ENCODE measurements at places on chromosomes 7 and 10.

GRCh38 chr10:106959521-106959920, 205.0 kb downstream of the SORCS1 start:
- DNase-seq = no peak

- no peak for DNase-seq
Measured at GRCh38 chr10:89337484-89337883, 9.7 kb downstream of the IFIT3 start.

GRCh38 chr10:106410331-106410730, 754.2 kb downstream of the SORCS1 start:
- DNase-seq = no peak

DNA sequence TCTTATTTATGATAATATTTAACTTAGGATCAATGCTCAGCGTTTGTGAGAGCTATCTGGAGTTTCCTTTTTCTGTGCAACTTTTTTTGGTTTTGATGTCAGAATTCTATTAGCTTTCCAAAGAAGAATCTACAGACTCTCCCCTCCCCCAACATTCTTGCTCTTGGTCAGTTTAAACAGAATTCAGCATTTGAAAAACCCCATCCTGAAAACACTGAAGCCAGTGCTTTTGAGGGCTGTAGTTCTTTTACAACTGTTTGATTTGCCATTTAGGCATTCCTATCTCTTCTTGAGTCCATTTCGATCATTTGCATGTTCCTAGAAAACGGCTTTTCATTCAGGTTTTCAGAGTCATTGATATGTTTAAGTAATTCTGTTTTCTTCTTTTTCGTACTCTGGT, 15.6 kb upstream of the CXCL12 start:
- DNase-seq = no peak

DNA sequence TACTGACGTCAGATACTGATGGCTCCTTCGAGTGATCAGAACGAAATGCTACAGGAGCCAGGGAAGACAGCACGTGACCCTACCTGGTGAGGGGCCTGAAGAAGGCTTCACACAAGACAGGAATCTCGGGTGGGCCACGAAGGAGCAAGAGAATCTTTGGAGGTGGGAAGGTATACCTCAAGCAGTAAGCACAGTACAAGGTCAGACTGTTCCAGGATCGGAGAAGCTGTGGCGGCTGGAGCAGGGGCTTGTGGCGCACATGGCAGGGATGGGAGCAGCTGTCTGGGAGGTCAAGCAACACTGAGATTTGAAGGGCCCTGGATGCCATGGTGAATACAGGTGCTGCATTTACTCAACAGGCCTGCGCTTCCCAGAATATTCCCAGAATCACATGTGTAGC, 45.4 kb downstream of the C10orf143 start:
- DNase-seq = no peak

DNA sequence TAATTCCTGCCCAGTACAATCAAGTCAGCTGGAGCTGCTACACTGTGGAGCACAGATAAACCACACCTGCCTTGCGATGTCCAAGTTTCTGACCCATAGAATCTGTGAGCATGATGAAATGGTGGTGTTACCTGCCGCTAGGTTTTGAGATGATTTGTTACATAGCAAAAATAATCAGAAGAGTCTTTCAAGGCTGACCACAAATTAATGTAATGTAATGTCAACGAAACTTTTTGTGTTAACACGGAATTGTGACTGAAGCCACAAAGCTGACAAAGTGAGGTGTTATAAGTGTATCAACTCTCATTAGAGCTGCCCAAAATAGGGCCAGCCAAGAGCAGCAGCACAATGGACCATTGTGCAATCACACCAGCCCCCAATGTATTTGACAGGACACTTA, 75.7 kb downstream of the AHR start:
- no peak for DNase-seq

GRCh38 chr7:126657137-126657536, 595.6 kb downstream of the GRM8 start:
- no peak for DNase-seq

DNA sequence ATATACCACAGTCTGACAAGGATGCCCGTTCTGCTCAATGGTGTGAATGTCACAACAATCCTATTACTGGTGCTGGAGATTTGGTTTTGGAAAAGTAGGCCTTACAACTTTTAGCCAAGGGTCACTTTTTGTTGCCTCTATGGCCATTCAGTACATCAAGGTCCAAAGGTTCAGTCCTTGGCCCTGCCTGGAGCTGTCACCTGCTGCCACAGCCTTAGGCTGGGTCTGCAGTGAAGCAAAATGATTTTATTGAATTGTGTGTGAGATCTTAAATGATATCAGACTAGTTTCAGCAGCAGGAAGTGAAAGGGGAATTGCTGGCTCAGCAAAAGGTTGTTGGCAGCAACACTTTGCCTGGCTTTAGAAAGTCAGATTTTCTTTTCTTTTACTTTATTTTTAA, 427.6 kb downstream of the THSD7A start:
- no peak for DNase-seq

- DNase-seq = no peak
Measured at GRCh38 chr10:62023329-62023728, 121.8 kb downstream of the ARID5B start.

DNA sequence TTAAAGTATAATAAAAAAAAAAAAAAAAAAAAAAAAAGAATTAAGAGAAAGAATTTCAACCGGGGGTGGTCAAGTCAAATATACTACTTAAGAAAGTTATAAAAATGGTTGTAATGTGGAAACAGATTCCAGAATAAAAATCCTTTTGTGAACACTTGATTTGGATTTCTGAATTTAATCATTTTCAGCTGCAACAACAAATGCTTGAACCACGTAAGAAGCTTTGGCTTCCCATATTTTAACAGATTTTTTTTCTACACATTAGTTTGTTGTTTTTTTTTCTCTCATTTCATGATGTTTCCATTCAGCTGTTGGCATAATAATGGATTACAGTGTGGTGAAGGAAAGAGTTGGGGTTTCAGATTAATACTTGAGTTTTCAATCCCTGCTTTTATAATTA, 137.3 kb upstream of the AGR3 start:
- no peak for DNase-seq

DNA sequence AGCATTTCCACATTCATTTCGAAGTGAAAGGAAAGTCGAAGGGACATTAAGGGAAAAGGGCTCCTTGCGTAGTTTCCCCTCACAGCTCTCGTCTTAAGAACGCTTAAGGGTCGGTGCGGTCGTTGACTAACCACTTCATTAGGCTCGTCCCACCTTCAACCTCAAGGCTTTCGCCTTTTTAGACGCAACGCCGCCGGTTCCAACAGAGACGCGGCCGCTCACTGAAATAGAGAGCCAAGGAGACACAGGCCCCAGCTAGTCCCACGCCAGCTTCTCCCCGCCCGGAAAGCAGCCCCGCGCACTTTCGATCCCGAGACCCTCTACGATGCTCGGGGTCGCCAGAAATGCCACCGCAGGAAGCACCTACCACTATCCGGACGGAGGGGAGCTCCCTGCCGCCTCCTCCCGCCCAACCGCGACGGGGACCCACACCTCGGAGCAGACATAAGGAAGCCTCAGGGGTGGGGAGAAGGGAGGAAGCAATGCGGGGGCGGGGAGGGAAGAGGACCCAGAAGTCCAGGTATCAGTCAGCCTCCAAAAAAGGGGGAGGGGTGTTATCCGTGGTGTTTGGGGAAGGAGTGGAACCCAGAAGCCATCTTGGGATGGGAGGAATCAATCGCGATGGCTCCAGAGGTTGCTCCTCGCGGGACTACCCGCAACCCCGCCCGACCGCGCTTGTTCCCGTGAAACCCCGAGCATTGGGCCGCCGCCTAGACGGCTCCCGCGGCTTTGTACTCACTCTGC, 559 bp downstream of the TRA2A start:
- peak; percentile 38 for DNase-seq

DNA sequence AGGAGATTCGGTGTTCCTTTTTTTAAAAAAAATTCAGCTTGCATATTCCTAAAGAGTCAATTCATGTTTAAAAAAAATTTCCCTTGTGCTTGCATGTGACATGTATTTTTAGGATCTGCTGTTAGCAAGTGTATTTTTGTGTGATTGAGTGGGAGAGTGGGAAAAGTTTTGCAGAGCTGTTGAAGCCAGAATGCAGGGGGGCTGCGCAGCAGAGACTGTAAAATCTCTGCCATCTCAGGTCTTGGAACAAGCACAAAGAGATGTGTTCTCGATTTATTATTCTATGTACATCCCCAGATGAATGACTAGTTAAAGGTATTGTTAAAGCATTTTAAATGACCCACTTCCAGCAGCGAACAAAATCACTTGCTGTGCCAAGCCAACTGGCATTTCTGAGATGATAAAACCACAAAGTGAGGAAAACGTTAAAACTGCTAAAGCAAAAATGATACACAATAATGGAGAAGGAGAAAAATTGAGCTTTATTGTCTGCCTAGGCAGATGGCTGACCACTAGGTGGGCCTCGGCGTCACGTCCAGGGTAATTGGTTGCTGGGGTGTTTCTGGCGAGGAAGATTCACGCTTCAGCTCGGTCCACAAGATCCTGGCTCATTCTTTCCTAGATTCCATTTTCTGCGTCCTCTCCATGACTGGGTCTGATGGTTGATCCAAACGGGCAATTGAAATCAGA, 67.0 kb upstream of the ATRNL1 start:
- no peak for DNase-seq

DNA sequence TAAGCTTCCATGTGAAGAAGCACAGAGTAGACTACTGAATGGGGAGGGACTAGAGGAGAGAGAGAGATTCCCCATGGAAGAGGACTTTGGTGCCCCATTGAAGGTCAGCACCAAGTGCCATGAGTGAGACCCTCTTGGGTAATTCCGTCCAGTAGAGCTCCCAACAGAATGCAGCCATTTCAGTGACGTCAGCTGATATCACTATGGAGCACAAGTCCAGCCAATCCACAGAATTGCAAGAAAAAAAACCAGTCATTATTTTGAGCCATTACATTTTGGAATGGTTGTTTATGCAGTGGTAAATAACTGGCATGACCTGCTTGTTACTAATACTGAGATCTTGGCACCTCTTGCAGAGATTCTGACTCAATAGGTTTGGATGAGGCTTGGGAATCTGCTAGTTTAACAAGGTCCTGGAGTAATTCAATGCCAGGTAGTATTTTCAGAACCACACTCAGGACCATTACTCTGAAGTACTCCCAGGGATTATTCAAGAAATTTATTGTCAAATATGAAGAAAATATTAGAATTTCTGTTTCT, 52.6 kb upstream of the SP8 start:
- no peak for DNase-seq

- no peak for DNase-seq
Measured at GRCh38 chr7:6266699-6267098, 5.7 kb downstream of the CYTH3 start.

GRCh38 chr10:52322936-52323335, 8.9 kb downstream of the DKK1 start:
- DNase-seq = no peak

DNA sequence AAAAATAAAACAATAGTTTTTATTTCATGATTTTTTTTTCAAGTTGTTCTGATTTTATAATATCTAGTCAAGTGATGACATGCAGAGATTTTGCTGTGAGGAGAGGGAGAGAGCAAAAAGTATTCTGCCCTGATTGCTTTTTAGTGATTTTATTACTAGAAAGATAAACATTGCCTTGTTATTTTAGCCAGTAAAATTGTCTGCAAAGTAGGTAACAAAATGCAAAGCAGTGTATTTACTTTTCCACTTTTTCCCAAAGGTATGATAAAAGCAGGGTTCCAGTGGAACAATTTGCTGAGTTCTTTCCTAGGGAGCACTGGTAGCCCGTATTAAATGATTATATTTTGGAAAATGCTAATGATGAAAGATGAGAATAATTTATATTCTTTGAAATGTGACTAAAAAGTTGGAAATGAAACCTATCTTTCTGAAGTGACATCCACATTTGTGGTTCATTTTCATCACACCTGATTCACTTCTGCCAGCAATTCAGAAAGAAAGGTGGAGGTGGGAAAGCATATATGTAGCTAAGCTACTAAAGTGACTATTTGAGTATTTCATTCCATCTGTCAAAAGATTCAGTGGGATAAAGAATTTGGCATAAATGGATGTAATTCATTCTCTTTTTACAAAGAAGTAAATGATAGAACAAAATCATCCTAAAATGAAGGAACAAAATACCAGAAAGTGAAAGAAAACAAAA, 300.3 kb downstream of the ADK start:
- no peak for DNase-seq
